CD14-positive monocyte (primary cell): ENCODE measurements at places on chromosomes 12 and 14. TPM values are rescaled to one million over a fixed set of nuclear protein-coding genes. Genes with fewer than 3 reads are reported as not detected.

SERPINA5 gene
- not detected for polyA plus RNA-seq

ACOT2 gene
- polyA plus RNA-seq: 6.0 TPM

PLEKHG7 gene
- polyA plus RNA-seq: not detected

BATF gene
- polyA plus RNA-seq: 12.6 and 24.7 TPM in 2 replicates

PYGL gene
- polyA plus RNA-seq: 184 TPM

MMP19 gene
- polyA plus RNA-seq: 0.81 TPM

ESPL1 gene
- not detected for polyA plus RNA-seq
